ENCODE measurements at places on chromosomes 11 and 22.

DNA sequence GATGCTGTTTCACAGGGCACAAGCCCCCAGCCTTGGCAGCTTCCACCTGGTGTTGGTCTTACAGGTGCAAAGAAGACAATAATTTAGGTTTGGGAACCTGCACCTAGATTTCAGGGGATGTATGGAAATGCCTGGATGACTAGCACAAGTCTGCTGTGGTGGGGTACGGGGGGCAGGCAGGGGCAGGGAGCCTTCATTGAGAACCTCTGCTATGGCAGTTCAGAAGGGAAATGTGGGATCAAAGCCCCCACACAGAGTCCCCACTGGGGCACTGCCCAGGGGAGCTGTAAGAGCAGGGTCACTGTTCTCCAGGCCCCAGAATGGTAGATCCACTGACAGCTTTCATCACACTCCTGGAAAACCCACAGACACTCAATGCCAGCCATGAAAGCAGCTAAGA lies 686.5 kb downstream of the FAM181B start:
- DNase-seq = no peak

GRCh38 chr22:33400891-33401290 lies 342.7 kb upstream of the SYN3 start:
- no peak for DNase-seq

- DNase-seq = no peak
Measured at GRCh38 chr11:37411289-37411688, 813.3 kb upstream of the RAG2 start.

- DNase-seq = no peak
Measured at GRCh38 chr11:70732023-70732880, 333.9 kb downstream of the CTTN start.

DNA sequence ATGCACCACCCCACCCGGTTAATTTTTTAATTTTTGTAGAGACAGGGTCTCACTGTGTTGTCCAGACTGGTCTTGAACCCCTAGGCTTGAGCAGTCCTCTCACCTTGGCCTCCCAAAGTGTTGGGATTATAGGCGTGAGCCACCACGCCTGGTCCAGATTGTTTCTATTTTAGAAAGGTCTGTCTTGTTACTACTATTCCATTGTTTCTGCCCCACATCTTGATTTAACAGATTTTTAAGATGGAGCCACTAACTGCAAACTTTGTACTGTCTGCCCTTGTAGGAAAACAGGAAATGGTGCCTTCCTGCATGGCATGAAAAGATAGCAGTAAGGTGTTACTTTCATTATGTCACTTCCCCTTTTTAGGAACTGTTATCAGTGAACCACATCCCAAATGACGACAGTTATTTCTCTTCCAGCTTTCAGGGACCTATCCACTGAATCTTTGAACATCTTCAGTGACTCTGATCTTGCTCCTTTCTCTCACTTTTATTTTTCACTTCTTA lies 23.2 kb downstream of the TAF1D start:
- peak; percentile 90 for DNase-seq

- no peak for DNase-seq
Measured at GRCh38 chr11:60844870-60845221, 2.9 kb downstream of the CCDC86 start.

DNA sequence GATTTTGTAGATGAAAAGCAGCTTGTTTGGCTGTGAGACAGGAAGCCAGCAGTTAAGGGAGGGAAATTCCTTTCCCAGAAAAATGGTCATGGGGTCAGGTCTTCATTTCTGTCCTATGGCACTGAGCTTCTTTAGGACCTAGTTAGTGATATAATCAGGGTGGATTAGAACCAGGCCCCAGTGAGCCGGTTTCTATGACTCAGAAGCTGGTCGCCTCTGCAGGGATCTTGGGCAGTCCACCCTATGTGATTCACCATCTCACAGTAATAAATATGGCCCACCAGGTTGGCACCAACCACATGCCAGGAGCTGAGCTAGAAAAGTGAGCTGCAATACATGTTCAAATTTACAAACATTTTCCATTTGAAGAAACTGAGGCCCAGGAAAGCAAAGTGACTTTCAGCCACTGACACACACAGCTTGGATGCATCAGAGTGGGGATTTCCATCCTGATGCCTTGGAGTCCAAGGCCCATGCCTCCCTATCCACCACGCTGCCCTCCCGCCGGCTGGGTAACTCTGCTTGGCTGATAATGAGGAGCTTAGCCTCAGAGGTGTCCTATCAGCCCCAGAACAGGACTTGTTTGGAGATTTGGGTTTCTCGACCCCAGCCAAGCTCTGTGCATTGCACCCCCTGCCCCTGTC lies 42.0 kb downstream of the CD82 start:
- DNase-seq = peak; percentile 55

GRCh38 chr11:113555071-113555619 lies 79.9 kb upstream of the DRD2 start:
- peak; percentile 49 for DNase-seq

DNA sequence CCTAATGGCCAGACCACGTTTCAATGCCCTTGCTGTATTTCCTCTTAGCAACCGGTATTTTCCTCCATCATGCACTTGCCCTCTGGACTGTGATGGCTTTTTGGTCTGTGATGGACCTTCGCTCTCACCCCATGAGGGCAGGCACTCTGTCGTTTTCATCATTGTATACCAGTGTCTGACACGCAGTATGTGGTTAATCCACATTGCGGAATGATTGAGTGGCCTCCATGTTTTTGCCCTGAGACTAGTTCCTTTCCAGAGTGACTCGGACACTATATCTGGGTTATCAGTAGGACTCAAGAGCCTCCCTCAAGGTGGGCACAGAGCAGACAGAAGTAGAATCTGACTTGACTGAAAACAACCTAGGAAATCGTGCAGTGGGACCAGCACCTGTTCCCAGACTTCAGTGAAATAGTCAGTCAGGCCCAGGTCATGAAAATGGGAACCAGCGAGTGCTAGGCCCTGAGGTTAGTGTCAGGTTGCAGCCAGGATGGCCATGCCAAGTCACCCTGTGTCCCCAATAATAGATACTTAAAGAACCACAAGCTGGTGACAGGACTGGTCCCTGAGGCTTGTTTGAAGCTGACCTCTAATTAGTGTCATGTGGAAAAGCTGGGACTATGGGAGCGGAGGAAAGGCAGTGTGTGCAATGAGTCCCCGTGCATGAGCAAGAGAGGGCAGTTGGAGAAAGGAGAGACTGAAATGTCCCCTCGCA lies 464.7 kb downstream of the INSC start:
- no peak for DNase-seq

DNA sequence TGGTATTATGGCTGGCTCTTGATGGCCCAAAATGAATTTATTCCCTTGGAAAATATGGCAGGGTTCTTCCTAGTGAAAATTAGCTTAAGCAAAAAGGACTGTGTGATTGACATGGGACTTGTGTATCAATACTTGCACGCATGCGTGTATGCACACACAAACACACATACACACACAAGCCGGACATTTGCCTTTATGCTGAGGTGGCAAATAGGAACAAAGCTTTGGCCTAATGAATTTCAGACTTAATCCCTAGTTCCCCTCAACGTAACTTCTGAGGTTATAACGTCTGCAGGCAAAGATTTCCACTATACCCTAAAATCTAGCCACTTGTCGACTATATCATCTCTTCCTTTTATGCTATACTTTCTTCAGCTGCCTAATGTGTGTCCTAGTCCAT lies 2.9 kb upstream of the OR52I2 start:
- DNase-seq = no peak

- DNase-seq = no peak
Measured at GRCh38 chr11:123653483-123653826, 969 bp downstream of the SCN3B start.

GRCh38 chr11:88538098-88538497 lies 200.6 kb upstream of the CTSC start:
- DNase-seq = no peak

DNA sequence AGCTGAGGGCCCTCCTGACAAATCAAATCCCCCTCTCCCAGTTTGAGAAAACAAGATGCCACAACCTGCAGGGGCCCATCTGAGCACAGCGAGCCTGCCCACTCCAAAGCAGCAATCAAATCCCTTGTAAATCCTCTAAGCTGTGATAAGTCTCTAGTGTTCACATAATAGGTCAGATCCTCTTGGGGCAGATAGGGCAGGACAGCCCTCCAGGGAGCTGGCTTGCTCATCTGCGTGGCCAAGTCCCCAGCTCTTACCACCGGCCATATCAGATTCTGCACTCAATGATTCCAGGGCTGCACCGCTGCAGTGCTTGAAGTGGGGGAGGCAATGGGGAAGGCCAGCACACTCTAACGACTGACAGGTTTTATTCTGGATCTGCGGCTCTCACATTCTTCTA lies 29.6 kb upstream of the FLI1 start:
- peak; percentile 55 for DNase-seq

GRCh38 chr11:96863520-96863919 lies 473.7 kb downstream of the JRKL start:
- DNase-seq = no peak

- DNase-seq = peak; percentile 76
Measured at GRCh38 chr11:72684236-72684912, 10.2 kb upstream of the PDE2A start.

GRCh38 chr22:39773976-39774539 lies 119.5 kb downstream of the ENTHD1 start:
- peak; percentile 56 for DNase-seq
